Stimulated activated CD8-positive, alpha-beta memory T cell treated with anti-CD3 and anti-CD28 coated beads, Interleukin-7, amount 100 ng/mL, for 48 hours (primary cell): ENCODE measurements at places on chromosomes 4 and X.

GRCh38 chr4:123783151-123783790 is 386.7 kb downstream of the SPRY1 start:
- DNase-seq = no peak

DNA sequence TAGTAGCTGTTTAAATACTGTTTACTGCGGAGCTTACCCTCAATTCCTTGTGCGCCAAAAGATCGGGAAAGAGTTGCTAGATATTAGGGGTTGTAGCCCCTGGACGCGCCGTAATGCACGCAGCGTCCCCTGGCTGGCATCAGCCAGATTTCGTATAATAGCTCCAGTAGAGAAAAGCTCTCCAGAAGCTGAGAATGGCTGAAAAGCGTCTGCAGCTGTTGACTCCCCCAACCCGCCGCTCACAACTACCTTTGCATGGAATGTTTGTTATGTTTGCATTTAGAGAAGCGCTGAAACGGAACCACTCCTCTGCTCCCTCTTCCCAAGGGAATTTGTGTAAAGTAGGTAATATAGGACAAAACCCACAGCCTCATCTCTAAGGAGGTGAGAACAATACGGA is 3.7 kb downstream of the DOCK11 start:
- DNase-seq = no peak

DNA sequence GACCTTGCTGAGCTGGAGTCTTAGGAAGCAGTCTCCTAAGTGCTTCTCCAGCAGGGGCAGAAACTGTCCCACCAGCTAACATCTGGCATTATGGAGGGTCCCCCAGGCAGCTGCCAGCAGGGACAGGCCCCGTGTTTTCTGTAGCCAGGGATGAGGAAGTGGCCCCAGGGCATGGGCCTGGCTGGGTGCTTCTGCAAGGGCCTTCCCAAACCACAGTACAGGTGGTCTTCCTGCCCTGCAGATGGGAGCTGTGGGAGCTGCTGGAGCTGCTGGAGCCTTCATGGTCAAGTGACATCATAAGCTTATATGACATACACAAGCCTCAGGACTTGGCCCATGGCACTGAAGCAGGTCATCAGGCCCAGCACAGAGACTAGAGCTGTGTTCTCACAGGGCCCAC is 5.0 kb upstream of the MSANTD1 start:
- no peak for DNase-seq

DNA sequence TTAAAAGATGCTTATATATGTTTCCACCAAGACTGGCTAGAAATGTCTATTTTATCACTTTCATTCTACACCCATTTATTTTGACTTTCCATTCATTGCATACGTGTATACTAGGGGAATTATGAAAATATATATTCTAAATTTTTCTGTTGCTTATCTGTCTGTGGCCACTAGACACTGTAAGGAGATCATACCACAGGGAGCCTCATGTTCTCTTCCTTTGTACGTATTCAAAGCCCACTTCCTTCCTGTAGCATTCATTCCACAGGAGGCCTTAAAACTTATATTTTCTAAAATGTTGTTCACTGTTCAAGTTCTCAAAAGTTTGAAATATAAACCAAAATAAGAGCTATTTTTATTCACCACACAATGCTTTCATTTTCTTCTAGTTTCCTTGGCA is 1848.9 kb upstream of the TENM3 start:
- no peak for DNase-seq

DNA sequence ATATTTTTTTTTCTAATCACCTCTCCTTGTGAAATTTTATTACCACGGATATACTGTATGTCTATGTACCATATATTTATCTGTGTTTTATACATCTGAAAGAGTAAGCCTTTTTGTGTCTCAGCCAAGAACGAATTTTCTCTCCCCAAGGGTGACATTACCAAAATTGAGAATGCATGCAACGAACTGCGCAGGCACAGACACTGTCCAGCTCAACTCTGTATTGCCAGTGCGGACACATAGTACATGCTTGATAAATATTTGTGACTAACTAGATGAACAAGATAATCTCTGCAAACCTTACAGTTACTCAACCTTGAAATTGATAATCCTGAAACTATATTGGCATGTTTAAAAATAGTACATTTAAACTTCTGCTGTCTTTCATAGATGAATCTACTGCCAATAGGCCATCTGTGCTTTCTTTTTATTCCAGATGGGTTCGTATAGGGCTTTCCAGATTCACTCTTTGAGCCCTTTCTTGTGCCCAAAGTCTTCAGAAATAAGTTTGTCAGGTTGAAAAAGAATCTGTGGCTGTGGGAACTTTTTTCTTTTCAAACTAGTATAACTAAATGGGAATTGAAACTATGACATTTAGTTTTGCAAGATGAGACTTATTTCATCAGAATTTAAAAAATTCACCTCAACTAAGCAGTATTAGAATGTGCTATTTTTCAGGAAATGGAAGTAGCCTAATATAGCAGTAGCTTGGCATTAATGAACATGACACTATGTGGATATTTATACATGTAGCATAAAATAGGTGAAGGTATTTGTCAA is 38.9 kb downstream of the DTHD1 start:
- no peak for DNase-seq

DNA sequence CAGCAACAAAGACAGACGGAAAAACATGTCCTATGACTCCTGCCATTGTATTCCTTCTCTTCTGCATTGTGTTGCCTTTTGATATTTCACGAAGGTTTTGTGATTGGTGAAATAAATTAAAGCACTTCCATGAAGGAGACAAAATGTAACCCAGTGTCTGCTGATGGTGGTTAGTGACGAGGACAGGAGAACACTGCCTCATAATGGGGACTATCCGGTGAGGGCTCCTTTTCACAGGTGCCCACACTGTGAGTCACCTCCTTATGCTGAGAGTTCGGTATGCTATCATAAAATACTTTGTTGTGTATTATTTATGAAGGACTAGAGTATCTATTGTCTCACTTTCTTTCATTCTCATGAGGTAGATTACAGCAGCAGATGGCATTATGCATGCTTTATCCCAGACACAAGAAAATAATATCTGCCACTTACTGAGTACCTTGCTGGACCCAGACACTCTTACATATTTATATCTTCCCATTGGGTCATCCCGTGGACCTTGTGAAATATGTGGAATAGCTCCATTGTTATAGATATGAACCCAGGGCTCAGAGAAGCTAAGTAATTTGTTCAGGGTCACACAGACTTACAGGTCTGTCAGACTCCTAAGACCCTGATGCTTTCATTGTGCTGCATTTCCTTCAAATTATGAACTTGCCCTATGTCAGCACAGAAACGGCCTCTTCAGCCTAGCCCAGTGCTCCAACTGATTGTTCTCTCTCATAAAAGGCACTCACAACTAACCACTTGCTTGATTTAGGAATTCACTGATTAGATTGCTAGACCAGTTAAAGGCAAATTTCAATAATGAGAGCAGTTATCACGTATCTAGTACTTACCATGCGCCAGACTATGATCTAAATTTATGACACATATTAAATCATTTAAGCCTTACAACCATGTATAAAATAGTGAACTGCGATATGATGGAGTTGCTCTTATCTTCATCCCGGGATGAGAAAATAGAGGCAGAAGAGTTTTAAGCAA is 31.2 kb downstream of the PLS3 start:
- DNase-seq = no peak

GRCh38 chr4:152707632-152708031 is 27.8 kb upstream of the TMEM154 start:
- DNase-seq = no peak

GRCh38 chr4:165426823-165427222 is 48.0 kb downstream of the CPE start:
- no peak for DNase-seq

DNA sequence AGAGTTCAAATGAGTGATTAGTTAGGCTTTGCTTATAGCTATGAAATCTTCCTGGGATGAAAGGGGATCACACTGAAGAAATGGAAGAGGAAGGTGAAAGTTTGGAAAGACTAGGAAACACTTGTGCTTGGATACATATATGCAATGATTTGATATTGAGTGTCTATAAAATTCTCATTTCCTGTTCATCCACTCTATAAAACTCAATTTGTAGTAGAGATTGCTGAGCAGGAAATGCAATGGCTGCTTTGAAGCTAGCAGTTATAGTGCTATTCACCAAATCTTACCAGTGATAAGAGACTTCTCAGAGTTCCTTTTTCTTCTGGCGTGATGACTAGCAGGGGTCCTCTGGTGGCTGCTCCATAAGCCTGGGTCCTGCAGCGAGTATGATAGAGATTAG is 128.1 kb upstream of the HPF1 start:
- no peak for DNase-seq

DNA sequence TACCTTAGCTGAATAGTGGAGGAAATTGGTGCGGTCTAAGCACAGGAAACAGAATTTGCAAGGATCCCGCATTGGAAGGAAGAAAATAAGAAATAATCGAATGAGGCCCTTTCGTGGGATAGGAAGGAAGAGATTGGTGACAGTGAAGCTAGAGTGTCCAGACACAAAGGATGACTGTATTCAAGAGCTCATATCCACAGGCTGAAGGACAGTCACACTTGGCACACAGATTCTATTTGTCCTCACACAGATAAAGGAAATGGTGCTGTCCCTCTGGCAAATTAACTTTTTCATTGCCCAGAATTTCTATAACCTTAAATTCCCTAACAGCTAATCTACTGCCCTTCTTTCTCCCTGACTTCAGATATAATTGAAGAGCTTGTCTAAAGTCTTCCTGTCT is 2188.9 kb upstream of the TENM3 start:
- DNase-seq = no peak

DNA sequence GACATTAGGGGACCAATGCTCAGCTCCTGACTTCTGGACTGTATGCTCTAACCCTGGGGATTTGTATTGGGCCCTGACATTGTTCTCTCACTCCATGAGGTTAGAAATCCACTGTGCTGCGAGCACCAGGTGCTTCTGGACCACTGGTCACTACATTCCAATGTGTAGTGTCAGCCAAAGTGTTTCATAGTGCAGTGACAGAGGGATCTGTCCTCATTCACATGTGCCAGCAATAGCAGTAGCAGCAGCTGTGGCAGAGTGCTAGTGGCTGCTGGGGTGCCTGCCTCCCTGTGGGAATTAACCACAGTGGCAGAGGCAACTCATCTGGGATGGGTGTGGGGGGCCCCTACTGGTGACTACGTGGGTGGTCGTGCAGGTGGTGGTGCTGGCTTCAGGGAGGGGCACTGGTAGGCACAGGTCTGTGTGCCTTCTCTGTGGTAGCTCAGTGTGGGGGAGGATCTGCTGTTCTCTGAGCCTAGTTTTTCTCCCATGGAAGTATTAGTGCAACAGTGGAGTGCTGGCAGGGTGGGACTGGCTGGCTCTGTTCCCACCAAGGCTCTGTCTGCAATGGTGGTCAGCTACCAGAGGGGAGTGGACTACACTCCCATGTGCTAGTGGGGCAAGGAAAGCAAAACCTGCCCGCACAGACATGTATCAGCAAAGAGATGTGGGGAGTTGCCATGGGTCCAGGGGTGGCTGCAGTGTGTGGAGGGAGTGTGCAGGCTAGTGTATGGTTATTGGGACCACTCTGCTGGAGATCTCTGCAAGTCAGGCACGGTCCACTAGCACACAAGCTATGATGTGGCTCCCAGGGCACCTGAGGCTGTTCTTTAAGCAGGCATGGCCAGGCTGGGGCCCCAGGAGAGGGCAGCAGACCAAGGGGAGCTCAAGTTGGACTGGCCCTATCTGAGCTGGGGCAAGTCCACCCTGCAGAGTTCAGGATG is 78.5 kb downstream of the SCLT1 start:
- DNase-seq = no peak

GRCh38 chr4:96744676-96745075 is 904.8 kb downstream of the PDHA2 start:
- no peak for DNase-seq

- no peak for DNase-seq
Observed at GRCh38 chrX:53677286-53677685, 9.2 kb downstream of the HUWE1 start.

DNA sequence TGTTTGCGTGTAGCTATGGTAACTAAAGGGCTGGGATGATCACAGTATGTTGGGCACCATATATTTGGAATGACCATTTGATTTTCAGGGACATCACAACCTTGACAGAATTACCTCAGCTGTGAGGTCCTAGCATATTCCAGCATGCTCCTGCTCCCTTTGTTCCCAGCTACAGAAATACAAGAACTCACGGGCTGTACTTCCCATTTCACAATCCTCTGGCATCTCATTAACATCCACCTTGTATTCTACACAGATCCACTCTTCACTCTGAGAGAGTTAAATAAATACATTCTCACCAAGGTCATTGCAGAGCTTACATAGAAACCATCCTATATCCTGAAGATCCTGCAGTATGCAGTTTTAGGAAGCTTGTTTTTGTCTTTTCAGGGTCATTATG is 169.7 kb downstream of the FRMPD4 start:
- DNase-seq = no peak

DNA sequence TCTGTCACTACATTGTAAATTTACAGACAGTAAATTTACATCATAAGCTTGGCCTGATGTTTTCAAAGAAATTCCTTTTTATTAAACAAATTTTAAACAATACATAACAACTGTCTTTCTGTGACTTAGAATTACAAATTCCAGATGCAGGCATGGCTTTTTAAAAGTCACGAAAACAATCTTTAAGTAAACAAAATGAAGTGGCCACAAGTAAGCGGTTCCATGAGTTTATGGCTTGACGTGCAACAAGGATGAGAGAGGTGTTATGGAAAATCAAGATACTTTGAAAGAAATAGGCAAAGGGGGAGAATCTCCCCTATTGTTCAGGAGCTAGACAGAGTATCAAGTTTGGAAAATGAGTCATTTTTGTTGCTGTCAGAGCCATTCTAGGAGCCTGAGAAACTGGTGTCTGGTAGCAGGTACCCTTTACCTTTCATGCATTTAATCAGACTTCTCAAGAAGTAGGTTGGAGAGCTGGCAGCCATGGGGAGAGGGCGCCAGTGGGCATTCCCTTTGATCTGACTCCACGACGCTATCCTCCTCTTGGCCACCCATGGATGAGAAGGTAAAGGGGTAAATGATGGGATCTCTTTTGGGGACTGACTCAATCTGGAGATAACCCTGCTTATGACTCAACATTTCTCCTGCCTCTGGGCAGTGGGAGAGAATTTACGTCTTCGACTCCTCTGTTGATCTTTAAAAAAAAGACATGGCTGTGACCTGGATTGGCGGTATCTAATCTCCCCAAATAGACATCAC is 217.2 kb downstream of the SPRY1 start:
- no peak for DNase-seq

DNA sequence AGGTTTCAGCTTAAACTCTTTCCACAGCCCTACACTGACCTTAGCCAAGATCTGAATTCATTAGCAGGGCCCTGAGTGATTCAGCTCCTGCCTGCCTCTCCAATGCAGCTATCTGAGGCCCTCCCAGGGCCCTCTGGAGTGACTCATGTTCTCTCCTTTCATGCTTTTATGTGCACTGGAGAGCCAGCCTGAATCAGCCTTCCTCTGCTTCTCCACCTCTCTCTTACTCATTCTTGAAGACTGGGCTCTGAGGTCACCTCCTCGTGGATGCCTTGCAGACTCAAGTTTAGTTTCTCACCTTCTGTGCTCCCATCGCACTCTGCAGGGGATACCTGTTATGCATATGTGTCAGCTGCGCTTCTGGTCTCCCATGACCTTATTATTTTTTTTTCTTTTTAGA is 3.1 kb upstream of the OCIAD2 start:
- DNase-seq = peak; percentile 77
